ENCODE measurements at places on chromosomes 2 and 18. TPM values are rescaled to one million over a fixed set of nuclear protein-coding genes. Genes with fewer than 3 reads are reported as not detected.

- DNase-seq = no peak
Measured at GRCh38 chr18:56276466-56276865, 361.9 kb downstream of the TXNL1 start.

DNA sequence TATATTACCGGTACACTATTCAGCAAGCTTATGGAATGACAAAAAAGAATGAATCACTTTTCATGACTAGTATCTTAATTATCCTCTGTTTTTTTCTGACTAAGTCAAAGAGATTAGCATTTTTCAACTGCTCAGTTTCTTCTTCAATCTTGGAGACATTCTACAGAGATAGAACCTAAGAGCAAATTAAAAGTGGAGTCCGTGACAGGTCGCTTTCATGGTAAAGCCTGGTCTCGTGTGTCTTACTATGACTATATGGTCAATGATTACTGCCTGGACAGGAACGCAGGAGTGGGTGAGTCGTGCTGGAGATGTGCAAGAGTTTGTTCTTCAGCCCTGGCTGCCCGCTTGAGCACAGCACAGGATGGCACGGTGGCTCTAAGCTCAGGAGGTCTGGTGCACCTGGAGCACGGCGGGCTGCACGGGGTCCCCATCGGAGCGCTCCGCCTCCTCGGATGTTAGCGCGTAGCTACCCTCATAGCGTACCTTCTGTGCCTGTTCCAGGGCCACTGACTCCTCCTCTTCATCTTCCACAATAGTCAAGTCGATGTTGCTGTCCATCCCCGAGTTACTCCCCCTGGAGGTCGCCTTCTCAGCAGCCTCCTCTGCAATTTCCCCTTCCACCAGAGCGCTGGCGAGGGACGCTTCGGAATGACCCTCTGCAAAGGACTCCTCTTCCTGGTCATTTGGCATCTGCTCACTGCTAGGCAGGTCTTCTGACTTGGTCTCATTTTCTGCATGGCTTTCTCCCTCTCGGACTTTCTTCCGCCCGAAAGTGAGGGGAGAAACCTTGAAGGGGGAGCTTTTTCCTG is 11.1 kb downstream of the CAVIN2 start:
- no peak for DNase-seq

GRCh38 chr2:216932113-216932862 is 72.4 kb upstream of the TNP1 start:
- DNase-seq = no peak

RAB3GAP1 gene
- total RNA-seq = 51.0 TPM

GRCh38 chr2:239674981-239675825 is 274.4 kb upstream of the HDAC4 start:
- no peak for DNase-seq

HJURP gene
- 1.0 TPM for total RNA-seq

- no peak for DNase-seq
Measured at GRCh38 chr2:241149675-241149924, 328 bp upstream of the PASK start.

DNA sequence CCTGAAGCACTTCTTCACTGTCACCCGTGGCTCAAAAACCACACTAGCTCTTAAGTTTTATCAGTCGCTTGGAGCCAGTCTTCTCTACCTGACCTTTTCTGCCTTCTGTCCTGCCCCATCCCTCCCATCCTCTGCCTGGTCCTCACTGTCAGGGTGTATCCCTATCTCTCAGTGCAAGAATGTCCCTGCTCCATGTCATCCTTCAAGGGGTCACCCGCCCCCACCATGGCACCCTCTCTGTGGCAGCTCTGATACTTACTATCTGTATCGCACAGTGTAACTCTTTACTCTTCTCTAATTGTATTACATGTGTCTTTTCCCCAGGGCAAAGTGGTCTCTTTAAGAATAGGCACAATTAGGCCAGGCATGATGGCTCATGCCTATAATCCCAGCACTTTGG is 4.4 kb downstream of the VAMP5 start:
- no peak for DNase-seq

CHRND gene
- total RNA-seq = not detected

DNA sequence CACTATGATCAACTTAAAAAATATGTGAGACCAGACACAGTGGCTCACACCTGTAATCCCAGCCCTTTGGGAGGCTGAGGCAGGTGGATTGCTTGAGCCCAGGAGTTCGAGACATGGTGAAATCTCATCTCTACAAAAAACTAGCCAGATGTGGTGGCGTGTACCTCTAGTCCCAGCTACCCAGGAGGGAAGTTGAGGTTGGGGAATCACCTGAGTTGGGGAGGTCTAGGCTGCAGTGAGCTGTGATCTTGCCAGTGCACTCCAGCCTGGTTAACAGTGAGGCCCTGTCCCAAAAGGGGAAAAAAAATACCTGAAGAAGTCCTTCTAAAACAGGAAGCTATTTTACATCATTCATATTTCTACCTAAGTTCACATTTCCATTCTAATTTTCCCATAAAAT is 144.0 kb downstream of the EML6 start:
- no peak for DNase-seq

GRCh38 chr2:9767656-9768281 is 75.5 kb upstream of the TAF1B start:
- DNase-seq = no peak

- DNase-seq = no peak
Measured at GRCh38 chr18:49006641-49007454, 56.1 kb upstream of the SMAD7 start.

REG1B gene
- not detected for total RNA-seq

OR6B2 gene
- total RNA-seq = not detected

DNA sequence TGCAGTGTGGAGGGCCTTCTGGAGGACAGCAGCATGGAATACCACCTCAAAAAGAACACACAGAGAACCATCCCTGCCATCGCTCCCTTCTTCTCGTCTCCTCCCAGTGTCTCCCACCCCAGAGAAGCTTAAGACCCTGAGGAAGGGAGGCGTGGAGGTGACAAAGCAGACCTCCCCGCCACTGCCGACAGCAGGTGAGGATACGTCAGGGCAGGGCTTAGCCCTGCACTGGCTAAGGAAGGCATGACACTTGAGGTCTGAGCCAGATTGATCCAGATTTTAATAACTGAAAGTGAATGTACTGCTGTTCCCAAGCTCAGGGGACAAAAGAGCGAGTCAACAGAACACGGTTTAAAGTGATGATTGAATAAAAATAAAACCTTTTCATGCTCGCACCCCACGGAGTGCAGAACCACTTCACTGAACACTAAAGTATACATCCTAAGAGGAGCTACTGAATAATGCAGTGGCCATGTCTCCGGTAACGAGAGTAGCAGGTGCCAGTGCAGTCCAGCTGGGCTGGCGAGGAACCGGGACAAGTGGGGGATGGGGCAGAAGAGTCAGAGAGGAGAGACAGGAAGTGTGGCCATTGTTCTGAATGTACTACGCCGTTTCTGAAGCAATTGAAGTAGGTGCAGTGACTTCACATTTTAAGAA is 391.0 kb downstream of the CDH2 start:
- DNase-seq = no peak

DNA sequence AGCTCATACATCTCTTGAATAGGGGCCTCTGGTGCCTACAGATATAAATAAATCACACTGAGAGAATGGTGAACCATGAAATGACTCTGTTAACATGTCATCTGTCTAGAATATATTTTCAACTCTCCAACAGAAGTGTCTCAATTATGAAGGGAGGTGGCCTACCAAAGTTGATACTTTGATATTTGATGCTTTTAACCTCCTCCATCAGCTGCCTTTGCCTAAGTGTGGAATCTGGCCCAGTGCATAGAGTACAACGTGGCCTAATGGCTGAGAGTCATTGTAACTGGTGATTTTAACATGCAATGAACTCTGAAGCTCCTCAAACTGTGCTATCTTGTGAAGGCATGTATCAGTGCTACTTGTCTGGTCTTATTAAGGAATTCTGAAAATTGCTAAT is 93.4 kb downstream of the MYO3B start:
- DNase-seq = no peak

LOXL3 gene
- 1.4 TPM for total RNA-seq

DNA sequence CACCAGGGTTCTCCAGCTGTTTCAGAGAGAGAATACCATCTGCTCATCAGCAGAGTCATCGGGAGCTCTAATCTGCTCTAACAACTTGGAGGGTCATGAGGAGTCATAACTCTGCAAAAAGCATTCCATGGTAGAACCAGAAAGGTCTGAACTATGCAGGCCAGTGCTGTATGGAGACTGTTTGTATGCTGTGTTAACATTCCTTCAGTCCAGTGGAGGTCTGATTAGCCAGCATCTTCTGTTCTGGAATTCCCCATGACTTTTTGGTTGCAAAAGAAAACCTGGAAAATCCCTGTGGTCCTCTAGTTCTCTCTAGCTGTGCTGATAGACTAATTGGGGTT is 9.4 kb upstream of the ITGB6 start:
- DNase-seq = no peak

DNA sequence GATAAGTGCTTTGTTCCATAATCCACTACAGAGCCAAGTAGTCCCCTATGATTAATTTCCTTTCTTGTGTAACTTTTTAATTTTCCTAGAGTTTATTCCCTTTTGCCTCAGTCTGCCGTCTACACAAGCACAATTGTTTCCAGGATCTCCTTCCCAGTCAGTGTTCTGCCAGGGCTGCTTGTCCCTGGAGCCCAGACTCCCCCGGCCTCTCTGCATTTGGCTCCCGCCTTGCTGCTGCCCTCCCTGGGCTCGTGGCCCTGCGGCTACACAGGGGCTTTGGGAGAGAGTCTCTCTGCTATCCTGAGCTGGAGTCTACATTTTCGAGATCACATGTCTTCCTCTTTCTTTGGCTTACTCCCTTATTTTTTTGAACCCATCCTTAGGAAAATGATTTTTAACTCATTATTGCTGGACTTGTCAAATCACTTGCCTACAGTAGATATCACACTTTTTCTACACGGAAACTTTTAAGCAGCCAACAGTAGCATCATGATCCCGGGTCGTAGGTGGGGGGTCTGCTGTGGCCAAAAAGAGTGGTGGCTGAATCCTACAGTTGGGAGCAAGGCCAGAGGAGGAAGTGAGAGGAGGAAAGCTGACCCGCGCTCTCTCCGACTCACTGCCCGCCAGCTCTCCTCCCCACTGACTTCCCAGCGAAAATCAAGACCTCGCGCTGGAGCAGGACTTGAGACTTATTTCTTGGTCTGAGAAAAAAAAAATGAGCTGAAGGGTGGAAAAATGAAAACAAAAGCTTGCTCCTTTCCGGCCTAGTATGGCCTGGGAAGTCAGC is 9.4 kb downstream of the FBLN7 start:
- no peak for DNase-seq

DNA sequence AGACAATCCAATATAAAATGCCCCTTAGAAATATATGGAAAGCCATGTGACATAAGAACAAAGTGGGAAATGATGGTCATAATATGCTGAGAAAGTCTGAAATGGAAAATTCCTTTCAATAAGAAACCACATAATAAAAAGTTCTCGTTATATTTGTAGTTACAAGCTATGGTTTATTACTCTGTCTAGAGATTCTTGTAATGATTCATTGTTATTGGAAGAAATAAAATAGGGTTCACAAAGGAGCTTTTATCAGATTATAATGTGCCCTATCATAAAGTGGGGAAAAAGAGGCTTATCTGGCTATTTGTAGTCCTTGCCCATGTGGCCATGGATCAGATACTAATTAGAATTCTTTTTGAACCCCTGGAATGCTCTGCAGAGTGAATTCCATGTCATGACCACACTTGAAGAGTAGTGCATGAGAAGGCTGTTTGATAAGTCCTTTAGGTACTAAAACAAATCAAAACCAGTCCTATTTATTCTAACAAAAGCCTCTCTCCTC is 420.7 kb upstream of the NRP2 start:
- no peak for DNase-seq

DNA sequence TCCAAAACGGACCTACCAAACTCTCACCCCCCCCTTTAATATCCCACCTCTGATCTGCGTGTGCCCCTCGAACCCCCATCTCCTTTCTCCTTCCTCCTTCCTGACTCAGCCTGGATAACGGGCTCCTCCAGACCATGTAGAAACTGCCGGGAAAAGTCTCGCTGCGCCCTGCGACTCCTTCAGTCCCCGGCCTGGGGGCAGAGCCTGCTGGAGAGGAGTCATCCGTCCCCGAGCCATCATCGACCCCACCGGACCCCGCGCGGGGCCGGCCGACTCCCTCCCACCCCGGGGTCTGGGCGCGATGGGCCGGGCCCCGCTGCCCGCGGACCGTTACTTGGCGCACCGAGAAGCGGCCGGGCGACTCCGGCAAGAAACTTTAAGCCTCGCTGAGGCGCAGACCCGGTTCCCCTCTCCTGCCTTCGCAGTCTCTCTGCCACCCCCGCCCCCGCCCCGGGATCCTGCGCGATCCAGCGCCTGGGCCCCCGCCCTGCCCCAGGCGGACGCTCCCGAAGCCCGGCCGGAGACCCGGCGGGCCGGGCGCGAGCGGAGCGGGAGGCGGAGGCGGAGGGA is 3.4 kb downstream of the ZEB2 start:
- DNase-seq = peak; percentile 41

GRCh38 chr2:160719116-160719515 is 225.5 kb upstream of the RBMS1 start:
- DNase-seq = no peak

GRCh38 chr2:144522897-144523595 is 3.1 kb upstream of the ZEB2 start:
- DNase-seq = no peak

UCN gene
- total RNA-seq = 1.2 TPM

DNA sequence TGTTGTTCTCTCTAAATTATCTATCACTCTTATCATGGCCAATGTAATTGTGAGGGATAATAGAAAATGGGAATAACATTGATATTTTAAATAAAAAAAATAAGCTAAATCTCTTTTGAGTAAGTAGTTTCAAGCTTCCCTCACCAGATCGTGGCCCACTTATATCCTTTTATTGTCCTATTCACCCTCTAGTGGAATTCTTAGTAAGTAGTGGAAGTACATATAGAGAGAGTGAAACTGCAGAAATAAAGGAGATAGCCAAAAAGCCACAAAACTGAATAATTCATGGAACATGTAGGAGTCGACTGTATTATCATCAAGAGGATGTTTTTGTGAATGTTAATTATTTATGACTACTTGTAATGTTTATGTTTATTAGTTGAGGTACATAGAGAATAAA is 66.1 kb upstream of the DTNA start:
- DNase-seq = no peak

GRCh38 chr18:45671321-45671720 is 52.7 kb upstream of the SLC14A1 start:
- DNase-seq = no peak

CFAP65 gene
- total RNA-seq = not detected

HOXD13 gene
- not detected for total RNA-seq

GRCh38 chr2:129721846-129722245 is 257.6 kb upstream of the RAB6C start:
- DNase-seq = no peak

- DNase-seq = no peak
Measured at GRCh38 chr2:174518395-174518794, 31.6 kb upstream of the GPR155 start.

- no peak for DNase-seq
Measured at GRCh38 chr2:197147942-197148341, 162.6 kb downstream of the ANKRD44 start.

Measured in activated B cell treated with CpG ODN at 0.5 μM for 24 hours (primary cell).